HS-27A (cell line): ENCODE measurements at places on chromosomes 1 and 21.
A peak's percentile ranks its signal among the peaks of the same experiment; 100 is the strongest.

DNA sequence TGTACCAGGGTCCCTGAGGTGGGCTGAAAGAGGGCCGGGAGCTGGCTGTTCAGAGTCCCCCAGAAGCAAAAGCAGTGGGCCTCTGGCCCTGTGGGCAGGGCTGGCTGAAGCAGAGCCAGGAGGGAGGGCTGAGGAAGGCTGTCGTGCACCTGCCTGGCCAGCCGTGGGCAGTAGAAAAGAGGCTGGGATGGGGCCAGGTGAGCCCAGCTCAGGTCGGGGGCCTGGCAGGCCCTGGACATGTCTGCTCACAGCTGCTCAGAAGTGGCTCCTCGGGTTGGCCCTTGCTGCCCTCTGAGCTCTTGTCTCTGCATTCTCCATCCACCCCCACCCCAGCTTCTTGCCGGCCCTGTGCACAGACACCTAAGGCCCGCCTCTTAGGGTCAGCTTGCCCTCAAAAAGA is 60.0 kb downstream of the TCP10L start:
- DNase-seq = no peak

DNA sequence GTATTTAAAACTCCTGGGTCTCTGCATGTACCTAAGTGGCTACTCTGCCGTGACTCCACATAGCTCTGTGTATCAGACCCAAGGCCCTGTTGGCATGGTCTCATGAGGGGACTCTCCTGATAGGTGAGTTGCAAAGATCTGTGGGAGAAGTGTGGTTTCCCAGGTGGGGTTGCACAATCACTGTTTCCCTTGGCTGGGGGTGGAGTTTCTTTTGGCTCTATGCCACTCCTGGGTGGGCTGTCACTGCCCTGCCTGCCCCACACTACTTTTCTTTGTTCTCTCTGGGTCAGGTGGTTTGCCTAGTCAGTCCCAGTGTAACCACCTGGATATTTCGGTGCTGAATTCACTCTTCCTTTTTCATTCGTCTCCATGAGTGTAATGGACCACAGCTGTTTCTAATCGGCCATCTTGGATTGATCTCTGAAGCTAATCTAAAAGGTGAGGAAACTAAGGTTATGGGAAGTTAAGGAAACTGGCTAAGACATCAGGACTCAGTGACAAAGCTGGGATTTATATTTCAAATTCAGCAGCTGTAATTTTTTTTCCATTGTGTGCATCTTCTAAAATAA is 97.1 kb upstream of the CACYBP start:
- DNase-seq = no peak

DNA sequence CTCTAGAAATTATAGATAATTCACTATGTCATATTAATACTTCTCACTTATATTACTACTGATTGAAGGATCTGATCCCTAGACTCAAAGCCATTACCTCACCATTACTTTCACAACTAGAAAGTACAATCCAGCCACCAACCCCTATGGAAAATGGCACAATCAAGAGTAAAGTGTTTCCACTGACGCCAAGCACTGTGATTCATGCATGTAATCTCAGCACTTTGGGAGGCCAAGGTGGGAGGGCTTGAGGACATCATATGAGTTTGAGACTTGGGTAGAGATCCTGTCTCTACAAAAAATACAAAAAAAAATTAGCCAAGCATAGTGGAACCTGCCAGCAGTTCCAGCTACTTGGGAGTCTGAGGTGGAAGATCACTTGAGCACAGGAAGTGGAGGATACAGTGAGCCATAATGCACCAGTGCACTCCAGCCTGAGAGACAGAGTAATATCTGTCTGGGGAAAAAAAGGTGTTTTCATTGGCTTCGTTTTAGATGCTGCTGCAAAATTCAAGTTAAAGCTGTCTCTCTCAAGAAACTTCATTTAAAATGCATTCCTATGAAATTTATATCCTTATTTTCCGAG is 126.5 kb downstream of the AKT3 start:
- DNase-seq = no peak

DNA sequence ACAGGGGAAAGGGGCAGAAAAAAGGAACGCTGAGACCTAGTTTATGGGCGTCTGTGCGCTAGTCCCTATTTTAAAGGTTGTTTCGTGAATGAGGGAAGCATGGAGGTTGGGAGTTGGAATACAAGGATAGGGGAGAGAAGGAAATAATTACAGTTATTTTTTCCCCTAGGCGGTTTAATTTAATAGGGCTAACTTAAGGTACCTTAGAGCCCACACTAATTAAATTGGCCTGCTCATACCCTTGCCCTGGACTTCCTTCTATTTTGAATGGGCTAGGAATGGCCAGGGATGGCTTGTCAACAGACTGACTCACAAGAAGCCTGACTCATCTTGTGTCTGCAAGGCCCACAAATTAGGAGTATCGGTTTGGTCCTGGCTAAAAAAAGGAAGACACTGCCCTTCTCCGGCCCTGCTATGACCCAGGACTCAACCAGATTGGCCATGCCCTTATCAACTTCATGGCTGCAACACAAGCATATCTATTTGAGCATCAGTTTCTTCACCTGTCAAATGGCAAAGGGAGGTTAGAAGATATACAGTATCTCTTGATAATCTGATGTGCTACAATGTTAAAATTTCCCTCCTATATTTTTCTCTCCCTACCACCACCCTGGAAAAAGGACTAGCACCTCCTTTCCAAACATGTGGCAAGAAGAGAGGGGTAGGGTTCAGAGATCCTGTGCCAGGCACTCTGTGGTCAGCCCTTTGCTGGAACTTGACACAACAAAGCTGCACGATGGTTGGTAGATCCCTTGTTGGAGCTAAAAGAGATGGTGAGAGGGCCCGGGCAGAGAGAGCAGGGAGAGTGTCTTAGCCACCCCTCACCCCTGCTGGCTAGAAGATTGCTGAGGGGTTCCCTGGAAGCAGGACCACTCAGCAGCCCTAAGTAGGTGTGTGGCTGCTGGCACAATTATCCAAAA is 2.2 kb upstream of the SSBP3 start:
- DNase-seq = peak; percentile 43

- no peak for DNase-seq
Measured at GRCh38 chr1:236615399-236616148, 11.3 kb upstream of the HEATR1 start.

DNA sequence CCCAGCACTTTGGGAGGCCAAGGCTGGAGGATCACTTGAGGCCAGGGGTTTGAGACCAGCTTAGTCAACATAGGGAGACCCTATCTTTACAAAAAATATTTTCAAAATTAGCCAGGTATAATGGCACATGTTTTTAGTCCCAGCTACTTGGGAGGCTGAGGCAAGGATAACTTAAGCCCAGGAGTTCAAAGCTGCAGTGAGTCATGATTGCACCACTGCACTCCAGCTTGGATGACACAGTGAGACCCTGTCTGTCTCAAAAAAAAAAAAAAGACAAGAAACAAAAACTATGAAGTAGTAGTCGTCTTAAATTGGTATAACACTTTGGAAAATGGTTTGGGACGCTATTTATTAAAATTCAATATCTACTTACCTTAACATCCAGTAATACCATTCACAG is 7.7 kb downstream of the AIM2 start:
- no peak for DNase-seq
